Renal cortical epithelial cell (primary cell): ENCODE measurements at places on chromosomes 5 and 9. TPM values are rescaled to one million over a fixed set of nuclear protein-coding genes. Genes with fewer than 3 reads are reported as not detected.

Gene PCDHGA5
- total RNA-seq, result under 0.01 and 1.3 TPM in 2 replicates

Gene NSD1
- 42.4 and 59.1 TPM in 2 replicates for total RNA-seq

Gene OR13F1
- total RNA-seq, result not detected in 2 replicates

Gene CCDC152
- total RNA-seq, result 1.1 TPM in 1 of 2 replicates, not detected in the other

Gene PCDHA12
- 2.4 and 7.8 TPM in 2 replicates for total RNA-seq

GRCh38 chr5:151926188-151926587 is 1.5 kb upstream of the GLRA1 start:
- DNase-seq, result no peak

GRCh38 chr9:116940614-116941215 is 253.6 kb downstream of the TRIM32 start:
- DNase-seq, result no peak

DNA sequence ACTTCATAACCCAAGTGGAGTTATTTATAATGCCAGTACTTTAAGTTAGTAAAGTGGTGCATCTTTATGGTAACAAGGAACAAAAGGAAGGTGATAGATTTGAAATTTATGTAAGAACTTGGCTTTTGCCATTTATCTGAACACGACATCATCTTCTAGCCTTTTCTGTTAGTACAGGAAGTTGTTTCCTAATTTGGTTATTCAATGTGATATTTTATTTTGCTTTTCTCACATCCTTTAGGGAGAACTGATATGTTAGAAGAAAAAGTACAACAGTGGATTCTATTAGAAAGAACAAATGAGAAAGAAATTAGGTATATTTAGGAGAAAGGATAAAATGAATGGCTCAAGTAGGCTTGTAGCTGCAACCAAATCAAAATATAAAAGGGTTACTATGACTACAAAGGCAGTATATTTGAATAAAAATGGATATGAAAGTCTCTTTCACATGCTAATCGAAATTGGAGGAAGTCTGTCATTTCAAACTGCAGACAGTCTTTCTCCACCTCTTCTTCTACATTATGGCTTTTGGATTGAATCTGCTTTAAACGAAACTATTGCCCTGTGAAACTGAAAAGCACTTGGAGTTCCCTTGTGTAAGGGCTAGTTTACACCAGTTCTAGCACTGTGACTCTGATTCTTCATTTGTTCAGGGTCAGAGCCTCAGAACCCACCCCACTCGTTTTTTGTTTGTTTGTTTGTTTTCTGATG is 18.5 kb upstream of the SLC24A2 start:
- DNase-seq, result no peak

- no peak for DNase-seq
These were observed 167.6 kb downstream of the TMEM38B start for GRCh38 chr9:105861972-105862371.
